D721Med (cell line): ENCODE measurements at places on chromosomes 2 and 18.

DNA sequence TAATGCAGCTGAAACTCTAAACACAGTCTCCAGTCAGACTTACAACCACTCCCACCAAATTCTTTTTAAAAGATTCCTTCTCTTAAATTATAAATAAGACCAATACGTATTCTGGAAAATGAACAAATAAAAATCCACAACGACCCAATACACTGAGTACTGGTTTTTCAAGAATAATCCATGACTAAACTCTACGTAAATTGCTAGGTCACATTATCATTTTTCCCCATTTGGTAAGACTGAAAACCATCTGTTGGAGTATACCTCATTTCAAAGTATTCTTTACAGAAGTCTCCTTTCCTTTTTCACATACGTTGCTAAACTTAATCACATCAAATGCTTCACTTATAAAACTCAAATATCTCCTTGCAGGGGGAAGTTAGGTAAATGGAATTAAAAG lies 6.0 kb downstream of the ZNF516 start:
- no peak for DNase-seq

DNA sequence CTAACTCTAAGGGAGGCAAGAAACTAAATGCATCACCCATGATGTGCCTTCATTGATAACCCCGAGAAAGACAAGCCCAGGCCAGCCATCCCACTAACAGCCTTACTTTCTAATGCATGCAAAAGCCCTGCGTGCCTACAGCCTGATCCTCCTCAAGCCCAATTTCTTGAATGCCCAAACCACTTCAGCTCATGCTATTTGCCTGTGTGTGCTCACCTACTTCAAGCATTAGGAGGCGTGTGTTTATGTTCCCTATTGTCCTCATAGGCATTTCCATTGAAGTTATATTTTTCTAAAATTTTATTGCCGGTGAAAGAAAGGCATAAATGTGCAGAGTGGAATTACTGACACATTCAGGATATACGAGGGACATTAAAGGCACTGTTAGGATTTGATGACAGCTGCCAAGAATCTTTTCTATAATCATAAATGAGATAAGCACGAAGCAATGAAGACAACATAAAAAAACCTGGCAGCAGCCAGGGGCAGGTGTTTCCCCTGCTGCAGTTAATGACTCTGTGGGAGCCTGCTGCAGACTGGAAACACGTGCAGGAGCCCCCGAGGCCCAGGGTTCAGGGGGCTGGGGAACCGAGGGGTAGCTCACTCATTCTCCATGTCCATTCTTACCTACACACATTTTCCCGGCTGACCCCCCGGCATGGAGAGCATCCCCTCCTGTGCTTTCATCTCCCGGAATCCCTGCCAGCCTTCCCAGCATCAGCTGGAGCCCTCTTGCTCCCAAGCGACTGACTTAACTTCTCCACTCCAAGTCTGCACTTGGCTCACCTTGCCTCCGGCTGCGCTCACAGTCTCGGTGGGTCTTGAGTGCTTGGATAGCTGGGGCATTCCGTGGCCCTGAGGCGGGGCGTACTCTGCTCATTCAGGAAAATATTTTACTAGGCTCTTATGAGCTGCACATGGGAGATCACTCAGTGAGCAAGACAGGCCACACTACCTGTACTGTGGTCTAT lies 292.3 kb upstream of the SIX2 start:
- DNase-seq = no peak

- no peak for DNase-seq
Measured at GRCh38 chr2:132586101-132586511, 83.9 kb downstream of the LYPD1 start.

DNA sequence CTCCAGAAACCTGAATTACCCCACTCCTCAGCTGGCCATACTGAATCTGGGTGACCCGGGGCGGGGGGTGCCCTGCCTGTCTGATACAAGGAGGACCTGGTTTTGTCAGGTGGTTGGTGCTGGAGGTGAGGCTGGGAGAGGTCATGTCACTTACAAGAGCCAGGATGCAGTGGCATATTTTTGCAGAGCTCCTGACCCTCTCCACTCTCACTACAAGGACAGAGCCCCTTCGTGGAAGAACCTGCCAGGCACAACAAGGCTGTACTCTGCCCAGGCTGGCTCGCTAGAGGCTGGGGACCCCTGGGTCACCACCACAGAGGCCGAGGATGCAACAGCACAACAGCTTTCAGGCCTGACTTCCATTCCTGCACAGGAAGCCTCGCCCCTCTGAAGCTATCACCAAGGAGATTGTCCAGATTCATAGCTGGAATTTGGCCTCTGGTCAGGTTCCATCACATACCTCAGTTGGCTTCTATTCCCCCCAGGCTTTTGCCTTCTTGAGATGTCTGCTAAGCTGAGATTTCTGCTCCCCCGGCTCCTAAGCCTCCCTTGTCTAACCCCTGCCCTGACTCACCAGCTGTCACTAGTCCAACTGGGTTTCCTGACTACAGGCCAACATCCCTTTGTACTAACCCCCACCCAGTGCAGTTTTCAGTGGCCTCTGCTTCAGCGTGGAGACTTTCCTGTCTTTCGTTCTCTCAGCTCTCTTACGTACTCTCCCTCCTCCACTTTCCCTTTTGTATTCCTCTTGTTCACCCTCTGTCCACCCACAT lies 132.5 kb upstream of the EPAS1 start:
- no peak for DNase-seq

DNA sequence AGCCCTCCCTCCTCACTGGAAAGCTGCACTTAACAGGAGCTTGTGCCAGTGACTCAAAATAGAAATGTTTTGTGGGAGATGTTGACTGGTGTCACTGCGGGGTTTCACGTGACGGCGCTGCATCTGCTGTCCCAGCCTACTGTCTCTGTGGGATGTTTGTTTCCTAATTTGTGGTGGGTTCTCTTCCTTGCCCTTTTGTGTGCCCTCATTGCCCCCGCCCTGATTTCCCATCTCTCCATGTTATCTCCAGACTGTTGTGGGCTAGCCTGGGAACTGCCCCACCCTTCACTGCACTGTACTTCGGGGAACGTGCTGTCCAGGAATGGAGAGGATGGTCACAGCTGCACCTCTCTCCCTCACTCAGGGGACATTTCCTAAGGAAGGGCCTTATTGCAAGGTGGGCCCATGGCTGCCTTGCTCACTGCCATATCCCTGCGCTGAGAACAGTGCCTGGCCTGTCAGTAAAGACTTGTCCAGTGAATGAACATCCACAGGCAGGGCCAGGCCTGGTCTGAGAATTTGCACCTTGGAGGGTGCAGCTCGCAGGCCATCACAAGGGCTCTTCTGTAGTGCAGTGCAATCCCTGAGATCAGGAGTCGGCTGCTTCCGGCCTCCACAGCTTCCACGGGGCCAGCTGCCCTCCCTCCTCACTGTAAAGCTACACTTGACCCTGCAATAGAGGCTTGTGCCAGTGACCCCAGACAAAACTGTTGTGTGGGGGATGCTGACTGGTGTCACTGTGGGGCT lies 18.1 kb downstream of the ZAP70 start:
- DNase-seq = no peak

DNA sequence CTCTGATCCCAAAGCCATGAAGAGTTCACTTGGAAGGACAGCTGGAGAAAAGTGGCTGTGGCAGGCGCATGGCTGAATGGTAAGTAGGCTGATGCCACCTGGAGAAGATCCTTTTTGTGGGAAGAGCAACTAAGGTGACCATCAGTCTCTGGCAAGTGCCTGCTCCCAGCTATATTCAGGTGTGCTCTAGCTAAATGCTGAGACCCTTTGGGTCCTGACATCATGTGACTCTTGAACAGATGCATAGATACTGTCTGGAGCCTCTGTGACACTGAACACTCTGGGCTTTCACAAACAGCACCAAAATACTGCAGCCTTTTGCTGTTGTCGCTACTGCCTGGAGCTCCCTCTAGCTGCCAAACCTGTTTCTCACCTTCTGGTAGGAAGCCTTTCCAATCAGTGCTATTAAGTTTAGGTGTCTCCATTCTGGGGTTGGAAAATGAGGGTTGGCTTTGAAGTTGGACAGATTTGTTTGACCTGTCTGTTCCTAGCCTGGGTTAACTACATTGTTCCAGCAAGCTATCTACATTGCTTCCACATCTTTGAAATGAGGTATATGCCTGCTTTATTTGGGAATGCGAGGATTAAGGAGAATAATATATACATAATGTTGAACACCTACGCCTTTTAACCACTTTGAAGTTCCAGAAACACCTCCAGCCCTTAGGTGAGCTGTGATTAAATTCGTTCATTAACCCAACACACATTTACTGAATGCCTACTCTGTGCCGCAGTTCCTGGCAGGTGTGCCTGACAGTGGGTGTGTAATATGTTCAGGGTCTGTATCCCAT lies 3.1 kb downstream of the EGR4 start:
- peak; percentile 46 for DNase-seq

- DNase-seq = no peak
Measured at GRCh38 chr2:102737431-102737830, 24.4 kb upstream of the TMEM182 start.

DNA sequence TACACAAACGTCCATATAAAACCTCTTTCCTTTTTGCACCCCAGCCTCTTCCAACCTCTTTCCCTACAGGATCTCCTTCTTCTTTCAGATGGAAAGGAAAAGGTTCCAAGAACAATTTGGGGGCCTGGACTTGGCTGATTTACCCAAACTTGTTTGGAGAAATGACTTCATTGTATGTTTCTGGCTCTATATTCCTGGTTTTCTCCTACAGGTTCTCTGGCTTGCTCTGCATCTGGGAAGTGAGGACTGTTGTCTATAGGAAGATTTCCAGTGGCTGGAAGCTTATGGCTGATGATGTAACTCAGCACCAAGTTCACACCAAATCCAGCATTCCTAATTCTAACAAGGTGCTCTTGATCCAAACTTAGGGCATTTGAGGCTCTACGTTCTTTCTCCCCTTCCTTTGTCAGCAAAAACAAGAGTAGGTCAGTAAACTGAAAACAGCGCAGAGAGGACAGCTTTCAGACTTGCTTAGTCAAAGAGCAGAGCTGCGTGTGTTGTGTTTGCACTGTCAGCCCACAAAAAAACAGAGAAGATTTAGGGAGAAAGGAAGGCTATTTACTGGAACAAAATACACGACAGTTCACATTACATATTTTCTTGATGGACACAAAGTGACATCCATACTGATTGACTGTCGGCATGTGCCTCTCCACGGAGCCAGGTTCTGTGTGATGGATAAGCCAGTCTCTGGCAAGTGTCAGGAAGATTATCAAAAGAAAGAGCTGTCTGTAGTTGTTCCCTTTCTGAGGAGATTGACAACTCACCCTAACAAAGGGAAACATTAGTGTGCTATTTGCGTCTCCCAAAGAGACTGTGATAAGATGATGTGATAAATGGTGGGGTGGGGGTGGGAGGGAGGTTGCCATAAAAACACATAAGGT lies 39.7 kb downstream of the CDCA7 start:
- DNase-seq = no peak
